Chondrocyte (in vitro differentiated cells): ENCODE measurements at places on chromosomes 4 and X.

DNA sequence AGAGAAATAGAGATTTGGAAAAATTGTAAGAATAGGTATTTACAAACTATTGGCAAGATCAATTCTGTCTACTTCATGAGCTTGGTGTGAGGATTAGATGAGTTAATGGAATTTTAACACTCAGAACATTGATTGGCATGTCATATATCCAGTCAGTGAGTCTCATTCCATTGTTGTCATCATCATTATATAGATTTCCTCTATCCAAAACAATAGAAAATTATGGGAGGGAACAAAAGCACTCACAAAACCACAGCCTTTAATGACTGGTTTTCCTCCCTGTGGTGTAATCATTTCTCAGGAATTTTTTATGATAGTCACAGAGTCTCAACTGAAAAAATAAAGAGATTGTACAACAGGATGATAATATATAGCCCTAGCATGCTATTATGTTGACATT lies 21.1 kb downstream of the KLHL5 start:
- DNase-seq = no peak

DNA sequence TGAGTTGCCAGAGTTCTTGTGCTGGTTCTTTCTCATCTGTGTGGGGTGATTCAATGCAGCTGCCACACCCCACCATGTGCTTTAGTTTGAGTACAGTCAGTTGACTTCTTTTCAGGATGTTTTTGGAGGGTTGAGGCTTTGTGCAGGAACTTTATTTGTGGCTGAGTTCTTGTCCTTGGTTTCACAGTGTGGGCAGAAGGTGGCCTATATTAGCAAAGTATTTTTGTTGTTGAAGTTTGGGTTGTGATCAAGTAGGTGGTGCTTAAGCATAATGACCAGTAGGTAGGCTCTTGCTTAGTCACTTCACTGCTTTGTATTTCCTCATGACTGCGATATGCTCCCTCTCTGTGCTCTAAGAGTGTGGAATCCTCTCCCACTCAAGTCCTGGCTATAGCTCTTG lies 80.3 kb downstream of the ARHGAP24 start:
- no peak for DNase-seq

- no peak for DNase-seq
These were observed 1365.8 kb upstream of the DIAPH2 start for GRCh38 chrX:95318882-95319281.

DNA sequence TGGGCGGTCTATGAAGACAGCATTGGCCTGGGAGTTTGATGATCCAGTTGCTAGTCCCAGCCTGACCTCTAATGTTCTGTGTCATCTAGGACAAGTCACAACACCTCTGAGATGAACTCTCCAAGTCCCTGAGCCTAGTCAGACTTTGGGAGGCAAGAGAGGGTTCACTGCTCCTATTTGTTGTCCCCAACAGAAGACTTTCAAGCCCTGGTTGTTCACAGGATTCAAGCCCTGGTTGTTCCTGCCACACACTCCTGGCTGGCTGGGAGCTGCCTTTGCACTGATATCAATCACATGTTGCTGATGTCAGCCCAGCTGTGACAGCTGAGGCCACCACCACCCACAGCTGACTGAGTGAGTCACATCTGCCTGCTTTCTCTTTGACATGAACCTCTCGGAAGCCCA lies 253.2 kb upstream of the RASGEF1B start:
- no peak for DNase-seq

GRCh38 chr4:76591992-76592391 lies 157.0 kb downstream of the SHROOM3 start:
- no peak for DNase-seq

GRCh38 chr4:40199999-40200874 lies 3.4 kb downstream of the RHOH start:
- no peak for DNase-seq

DNA sequence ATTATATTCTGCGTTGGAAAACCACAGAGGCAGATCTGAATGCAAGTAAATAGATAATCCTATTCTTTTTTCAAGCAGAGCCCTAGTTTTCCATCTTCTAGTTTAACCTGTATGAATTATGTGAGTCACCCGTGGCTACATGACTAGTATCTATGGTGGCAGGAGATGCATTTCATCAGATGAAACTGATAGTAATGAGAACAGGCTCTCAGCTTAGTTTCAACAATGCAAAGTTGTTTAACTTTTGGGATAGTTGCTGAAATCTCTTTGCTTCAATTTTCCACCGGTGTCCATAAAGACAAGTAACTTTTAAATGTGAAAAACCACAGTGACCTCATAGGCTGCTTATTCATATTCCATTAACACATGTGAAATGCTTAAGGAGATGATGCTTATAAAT lies 1317.4 kb upstream of the TENM3 start:
- no peak for DNase-seq

DNA sequence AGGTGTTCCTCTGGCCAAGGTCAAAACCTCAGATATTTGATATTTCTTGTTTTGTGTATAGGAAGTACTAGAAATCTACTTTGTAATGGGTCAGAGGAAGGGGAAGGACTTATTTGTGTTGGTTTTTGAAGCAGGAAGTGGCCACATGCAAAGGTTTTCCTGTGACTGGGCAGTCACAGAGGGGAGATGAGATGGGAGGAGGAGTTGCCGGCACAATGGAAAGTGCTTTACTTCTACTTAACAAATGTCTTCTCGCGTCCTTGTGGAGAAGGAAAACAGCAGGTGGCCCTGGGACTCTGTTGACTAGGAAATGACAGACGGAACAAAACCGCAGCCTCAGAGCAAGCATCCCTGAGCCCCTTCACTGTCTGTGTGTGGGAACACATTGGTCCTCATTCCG lies 46.6 kb downstream of the SHROOM2 start:
- no peak for DNase-seq

DNA sequence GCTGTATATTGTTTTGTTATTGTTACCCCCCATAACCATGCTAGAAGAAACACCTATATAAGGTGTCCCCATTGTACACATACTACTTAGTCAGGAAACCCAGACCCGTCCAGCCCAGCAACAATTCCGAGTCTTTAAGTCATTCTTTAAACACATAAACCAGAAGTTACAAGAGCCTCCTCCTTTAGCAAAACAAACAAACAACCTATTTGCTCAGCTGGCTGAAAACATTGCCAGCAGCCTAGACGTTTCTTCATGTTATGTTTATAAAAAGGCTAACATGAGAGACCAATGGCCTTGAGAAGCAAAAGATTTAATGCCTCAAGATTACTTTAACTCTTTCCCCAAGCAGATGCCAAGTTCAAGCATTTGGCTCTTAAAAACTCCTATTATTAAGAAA lies 1.4 kb downstream of the ACOX3 start:
- DNase-seq = no peak

- DNase-seq = no peak
These were observed 184.2 kb downstream of the CDS1 start for GRCh38 chr4:84767168-84767567.

DNA sequence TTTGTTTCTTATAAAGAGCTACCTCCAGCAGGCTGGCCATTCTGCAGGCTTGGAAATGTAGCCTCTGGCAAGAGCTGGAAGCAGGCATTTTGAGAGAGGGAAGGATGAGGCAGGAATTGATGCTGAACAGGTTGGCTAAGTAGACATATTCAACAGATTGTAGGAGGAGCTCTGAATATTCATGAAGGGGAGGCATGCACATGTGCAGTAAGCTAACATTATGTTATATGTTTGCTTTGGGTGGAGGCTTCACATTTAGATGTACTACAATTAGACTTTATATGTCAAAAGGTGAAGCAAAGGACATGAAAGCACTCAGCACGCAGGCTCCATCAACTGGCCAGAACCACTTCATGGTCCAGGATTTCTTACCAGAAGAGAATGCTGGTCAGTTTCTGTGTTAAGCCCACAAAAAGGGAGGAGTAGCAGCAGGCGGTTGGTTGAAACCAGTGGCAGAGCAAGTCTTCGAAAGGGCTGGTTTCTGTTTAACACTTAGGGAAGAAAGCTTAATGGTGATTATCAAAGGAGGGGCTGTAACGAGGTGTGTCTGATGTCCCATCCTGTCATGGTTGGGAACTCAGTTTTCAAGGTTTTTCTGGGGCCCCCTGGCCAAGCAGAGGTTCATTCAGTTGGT lies 54.8 kb downstream of the FGFBP1 start:
- no peak for DNase-seq

- DNase-seq = no peak
These were observed 58.4 kb upstream of the SORBS2 start for GRCh38 chr4:185870366-185870765.

GRCh38 chr4:24840362-24840761 lies 45.0 kb downstream of the SOD3 start:
- DNase-seq = no peak

DNA sequence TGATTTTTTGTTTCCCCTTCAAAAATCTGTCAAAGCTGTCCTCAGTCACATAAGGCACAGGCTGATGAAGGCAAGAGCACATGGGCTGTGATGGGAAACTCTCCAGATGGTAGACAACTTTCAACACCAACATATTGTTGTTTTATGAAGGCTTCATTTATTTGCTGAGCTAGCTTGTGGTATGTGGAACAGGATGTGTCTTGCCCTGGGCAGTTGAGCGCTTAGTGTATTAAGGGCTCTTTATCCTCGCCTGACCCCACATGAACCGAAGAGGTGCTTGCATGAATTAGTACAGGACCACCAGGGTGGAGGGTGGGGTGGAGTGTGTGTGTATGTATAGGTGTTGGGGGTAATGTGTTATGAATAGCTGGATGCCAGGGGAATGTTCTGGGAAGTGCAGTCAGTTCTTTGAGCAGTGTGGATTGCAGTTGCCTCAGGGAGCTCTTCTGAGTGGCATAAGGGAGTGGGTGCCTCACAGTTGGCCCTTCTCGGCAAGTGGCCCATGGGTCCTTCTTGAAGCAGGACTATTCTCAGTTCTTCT lies 103.1 kb downstream of the PHEX start:
- DNase-seq = no peak

DNA sequence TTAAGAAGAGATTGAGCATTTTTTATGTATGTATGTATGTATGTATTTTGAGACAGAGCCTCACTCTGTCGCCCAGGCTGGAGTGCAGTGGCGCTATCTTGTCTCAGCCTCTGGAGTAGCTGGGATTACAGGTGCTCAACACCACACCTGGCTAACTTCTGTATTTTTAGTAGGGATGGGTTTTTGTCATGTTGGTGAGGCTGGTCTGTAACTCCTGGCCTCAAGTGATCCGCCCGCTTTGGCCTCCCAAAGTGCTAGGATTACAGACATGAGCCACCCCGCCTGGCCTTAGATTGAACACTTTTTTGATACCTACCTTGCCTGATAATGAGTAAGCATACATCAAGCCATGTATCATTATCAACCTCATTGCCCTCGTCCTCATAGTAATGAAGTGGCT lies 2.7 kb downstream of the N4BP2 start:
- DNase-seq = no peak

DNA sequence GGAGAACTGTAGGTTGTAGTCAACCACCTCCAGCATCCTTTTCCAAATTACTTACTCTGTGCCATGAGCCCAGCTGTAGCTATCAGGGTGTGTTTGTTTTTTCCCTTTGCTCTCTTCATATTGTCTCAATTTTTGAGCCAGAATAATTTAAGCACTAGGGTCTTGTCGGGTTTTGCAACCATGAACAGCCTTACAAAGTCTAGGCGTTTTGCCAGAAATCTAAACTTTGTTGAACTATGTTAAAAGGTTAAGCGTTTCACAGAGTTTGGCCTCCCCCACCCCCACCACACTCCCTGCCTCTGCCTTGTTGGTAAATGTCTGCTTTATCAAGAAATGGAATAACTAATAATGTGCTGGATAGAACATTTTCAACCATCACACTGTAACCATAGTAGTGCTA lies 190.6 kb upstream of the TTC29 start:
- no peak for DNase-seq

DNA sequence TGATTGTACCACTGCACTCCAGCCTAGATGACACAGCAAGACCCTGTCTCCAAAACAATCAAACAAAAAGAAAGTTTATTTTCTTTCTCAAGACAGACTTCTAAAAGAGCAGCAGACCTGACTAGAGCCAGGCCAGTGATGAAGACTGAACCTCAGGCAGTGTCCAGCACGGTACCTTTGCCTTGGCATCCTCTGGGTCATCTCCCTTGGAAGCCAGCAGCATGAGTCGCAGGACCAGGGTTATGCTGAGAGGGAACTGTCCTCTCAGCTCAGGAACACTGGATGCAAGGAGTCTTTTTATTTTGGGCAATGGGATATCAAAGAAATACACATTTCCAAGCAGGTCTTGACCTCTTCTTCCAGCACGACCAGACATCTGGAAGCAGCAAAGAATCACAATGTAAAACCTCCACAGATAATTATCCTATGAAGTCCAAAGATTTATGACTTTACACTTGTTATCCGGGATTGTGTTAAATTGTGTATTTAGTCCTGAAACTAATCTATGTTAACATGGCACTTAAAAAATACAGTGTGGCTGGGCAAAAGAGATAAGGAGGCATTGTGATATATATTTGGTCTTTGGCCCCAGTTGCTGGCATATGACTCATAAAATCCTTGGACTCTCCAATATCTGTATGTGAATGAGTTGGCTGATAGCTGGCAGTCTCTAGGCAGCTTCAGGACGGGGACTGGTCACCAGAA lies 66.0 kb upstream of the DDX60 start:
- DNase-seq = no peak
